AG08395 (cell line): ENCODE measurements at places on chromosomes 3 and 15.

DNA sequence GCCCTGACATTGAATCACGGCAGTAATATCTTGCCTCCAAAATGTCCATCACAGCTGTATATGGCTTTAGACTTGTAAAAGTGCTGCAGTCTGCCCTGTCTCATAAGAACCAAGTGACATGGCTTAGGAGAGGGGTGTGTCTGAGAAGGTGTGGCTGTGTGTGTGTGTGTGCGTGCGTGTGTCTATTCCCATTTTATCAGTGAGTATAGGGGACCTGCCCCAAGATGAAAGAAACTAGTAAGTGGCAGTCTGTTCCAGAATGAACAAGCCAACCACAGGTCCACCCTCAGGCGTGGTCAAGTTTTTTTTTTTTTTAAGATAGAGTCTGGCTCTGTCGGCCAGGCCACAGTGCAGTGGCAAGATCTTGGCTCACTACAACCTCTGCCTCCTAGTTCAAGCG is 5.6 kb upstream of the RHOV start:
- no peak for DNase-seq

GRCh38 chr3:57757642-57758297 is 1.7 kb downstream of the SLMAP start:
- no peak for DNase-seq

DNA sequence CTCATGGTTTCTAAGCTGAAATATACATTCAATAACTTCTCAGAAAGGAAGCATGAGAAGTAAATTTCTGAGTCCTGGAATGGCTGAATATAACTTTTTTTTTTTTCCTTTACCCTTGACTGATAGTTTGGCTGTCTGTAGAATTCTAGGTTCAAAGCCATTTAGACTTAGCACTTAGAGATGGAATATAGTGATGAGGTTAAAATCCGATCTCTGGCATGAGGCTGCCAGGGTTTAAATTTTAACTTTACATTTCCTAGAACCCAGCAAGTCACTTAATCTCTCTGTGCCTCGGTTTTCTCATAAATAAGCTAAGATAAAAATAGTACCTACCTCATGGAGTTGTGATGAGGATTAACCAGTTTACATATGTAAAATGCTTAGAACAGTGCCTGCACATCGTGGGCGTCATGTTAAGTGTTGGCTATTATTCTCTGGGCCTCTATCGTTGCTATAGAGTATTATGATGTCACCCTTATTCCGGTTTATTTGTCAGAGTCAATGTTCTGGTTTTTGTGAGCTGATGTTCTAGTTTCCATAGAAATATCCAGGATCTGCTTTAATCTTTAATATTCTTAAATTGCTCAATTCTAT is 199.8 kb upstream of the TLE3 start:
- DNase-seq = no peak

GRCh38 chr3:148861277-148861869 is 3.7 kb upstream of the CPA3 start:
- DNase-seq = peak; percentile 62

DNA sequence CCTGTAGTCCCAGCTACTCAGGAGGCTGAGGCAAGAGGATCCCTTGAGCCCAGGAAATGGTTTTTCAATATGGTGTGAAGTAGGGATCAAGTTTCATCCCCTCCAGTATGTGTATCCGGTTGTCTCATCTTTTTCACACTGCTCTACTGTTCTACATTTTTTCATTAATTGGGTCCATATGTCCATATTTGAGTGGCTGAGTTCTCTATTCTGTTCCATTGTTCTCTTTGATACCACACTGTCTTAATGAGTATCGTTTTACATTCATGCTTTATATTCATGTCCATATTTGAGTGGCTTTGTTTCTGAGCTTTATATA is 81.6 kb upstream of the LRRFIP2 start:
- DNase-seq = peak; percentile 46

GRCh38 chr3:115082260-115082659 is 64.8 kb downstream of the ZBTB20 start:
- DNase-seq = no peak

DNA sequence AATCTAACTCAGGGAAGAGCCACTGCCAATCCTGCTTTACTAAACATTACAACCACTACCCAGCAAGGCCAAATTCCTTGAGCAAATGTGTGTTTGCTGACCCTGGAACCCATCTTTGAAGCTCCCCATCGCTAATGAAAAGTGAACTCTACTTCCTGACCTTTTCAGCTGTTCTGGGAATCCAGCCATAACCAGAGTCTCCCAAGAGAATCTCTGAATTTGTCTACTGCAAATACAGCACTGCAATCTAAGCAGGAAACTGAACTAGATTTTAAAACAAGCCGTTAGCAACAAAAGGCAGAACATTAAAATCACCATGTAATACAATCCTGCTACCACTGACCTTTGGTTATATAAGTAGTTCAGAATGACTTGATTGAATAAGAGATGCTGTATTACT is 309.2 kb downstream of the MAGI1 start:
- peak; percentile 58 for DNase-seq

GRCh38 chr15:74655424-74655823 is 39.8 kb downstream of the CLK3 start:
- no peak for DNase-seq

DNA sequence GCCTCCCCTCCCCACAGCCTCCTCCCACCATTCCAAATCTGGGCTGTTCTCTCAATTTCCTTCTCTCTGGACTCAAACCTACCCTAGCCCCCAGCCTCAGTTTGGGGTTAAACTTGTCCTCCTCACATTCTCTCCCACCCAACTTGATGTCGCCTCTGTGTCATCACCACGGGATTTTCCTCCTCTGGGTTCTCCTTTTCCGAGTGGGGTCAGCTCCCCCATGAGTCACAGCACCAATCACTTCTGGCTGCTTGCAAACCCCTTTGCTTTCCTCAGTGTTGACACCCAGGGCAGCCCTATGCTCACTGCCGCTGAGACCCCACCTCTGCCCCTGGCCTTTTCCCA is 451 bp downstream of the CCR5AS start:
- DNase-seq = no peak

DNA sequence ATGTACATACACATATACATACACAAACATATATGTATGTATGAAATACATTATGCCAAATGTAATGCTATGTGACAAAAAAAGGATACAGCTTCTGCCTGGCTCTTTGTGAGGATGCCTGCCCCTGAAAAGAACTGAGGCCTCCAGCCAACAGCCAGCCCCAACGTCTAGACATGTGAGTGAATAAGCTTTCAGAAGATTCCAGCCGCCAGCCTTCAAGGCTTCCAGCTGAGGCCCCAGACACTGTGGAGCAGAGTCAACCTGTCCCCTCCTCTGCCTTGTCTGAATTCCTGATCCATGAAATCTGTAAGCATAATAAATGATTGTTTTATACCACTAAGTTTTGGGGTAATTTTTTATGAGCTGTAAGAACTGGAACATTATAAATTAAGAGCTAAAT is 24.7 kb downstream of the GXYLT2 start:
- no peak for DNase-seq

GRCh38 chr15:95865330-95865739 is 465.2 kb upstream of the NR2F2 start:
- DNase-seq = no peak

GRCh38 chr3:124217542-124217941 is 225.6 kb upstream of the ROPN1 start:
- peak; percentile 77 for DNase-seq

DNA sequence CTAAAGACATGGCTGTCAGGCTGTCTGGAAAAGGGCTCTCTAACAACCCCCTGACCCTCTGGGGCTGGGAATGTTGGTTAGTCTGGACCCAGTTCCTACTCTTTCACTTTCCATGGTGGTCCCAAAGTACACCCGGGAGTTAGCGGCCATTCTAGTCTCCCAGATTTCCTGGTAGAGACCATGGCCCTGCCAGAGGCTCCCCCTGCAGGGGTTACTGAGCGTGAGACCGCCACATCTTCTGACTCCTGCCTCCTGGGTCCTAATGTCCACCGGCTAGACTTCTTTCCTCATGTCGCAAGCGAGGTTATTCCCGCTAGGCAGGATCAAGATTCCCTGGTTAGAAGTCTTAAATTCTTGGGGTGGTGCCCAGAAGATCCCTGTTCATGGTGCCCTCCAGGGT is 540.0 kb upstream of the ROBO1 start:
- DNase-seq = no peak

GRCh38 chr15:60660290-60661051 is 181.5 kb upstream of the ICE2 start:
- peak; percentile 85 for DNase-seq

DNA sequence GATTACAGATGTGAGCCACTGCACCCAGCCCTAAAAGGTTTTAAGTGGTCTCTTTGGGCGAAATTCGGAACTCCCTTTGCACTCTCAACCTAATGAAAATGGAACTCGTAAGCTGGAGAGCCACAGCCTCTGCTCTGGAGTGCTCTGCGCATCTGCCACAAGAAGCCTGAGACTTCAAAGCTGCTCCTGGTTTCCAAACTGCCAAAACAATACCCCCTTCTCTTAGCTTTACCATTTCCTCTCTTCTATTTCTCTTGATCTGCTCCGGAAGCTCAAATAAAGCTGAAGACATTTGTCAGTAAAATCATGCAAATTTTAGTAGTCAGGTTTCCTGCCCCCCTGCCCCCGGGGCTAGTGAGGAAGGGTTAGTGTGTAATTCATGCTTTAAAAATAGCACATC is 312.7 kb downstream of the MFSD1 start:
- DNase-seq = no peak

DNA sequence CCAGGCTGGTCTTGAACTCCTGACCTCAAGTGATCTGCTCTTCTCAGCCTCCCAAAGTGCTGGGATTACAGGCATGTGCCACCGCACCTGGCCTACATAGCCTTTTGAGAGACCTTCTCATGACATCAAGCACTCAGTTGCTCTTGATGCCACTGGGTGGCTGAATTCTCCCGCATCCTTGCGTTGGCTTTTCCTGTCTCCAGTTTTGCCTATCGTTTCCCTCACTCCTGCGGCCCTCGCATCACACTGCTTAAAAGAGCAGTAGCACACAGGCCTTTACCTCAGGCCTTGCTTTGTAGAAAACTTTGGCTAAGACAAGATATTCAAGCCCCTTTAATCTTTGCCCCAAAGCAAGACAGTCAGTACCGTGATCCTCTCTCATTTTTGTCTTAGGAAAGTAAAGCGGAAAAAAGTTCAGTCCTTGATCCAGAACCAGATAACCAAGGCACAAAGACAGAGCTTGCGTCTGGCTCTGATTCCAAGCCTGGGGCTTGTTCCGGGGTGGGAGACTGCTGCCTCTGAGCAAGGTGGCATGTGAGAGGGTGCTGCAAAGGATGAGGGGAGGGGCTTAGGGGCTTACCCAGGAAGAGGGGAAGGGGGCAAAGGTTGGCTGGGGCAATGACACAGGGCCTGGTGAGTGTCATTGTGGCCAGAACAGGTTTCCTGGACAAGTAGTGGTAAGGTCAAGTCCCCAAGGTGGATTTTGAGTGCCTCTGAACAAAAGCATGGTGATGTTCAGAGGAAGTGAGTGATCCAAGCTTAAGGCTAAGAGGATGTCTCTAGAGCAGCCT is 175.0 kb upstream of the TLE3 start:
- DNase-seq = no peak

DNA sequence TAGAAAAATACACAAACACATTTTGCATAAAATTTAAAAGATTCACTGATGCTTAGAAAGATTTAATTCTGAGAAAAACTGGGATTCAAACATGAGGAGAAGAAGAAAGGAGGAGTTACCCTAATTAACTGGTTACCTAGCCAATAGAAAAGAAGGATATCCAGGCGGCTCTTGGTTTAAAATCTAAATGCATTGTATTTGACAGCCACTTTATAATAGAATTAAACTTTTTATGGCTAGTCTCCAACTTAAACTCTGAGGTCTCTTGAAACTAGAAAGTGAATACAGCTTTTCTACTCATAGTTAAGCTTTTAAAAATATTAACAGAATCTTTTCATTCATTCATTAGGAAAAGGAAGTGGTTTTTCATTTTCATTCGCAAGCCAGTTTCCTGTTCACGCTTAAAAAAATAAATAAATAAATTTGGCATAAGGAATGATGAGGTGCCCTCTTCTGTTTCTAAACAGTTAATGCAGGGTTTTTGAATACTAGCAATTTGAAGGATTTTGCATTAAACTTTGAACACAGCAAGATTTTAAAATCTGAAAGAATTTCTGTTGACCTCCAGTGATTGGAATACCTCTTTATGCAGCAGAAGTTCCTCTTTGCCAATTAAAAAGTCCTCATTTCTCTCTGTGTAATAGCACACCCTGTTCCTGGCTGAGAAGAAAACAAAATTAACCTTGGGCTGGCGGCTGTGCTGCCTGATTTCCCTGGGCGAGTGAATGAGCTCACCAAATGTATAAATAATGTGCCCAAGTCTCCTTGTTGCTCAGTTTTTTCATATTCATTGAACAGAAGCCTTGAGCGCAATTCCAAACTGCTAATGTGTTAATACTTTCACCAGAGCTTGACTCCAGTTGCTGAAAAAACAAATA is 105.1 kb downstream of the ZMAT3 start:
- DNase-seq = peak; percentile 32

- DNase-seq = peak; percentile 96
Measured at GRCh38 chr15:70062321-70062956, 35.3 kb downstream of the TLE3 start.

- DNase-seq = peak; percentile 58
Measured at GRCh38 chr3:49248840-49249227, 28.2 kb downstream of the C3orf62 start.

GRCh38 chr3:64488939-64489338 is 198.9 kb downstream of the ADAMTS9 start:
- DNase-seq = no peak
